ENCODE measurements at places on chromosomes 11 and 22.

DNA sequence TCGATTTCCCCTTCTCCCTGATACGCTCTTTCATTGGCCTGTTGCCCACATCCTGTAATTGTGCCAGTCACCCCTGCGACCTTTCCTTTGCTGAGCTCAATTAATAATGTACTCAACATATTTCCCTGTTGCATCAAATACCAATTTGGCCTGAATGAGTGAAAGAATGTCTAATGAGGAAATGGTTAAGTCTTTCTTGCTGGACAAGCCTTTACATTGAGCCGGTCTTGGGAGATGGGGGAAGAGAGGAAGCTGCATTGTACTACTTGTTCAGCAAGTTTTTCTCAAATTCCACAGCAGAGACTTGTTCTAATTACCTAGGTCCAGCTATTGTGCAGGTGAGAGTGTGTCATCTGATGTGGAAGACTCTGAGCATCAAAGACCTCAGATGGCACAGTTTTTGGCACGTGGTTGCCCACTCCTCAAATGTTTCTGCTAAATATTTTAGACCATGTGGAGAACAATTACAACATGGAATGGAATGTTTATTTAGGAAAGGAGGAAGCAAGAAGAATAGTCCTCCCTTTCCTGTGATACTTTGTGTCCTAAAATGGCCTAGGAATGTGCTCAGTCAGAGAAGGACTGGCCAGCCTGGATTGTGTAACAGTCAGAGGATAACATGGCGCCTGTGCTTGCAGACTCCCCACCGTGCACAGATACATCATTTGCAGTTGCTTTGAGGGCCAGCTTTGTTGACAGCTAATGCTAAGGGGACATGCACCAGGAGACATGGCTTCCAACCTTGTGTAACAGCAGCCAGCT, 129.5 kb upstream of the E2F8 start:
- no peak for DNase-seq

DNA sequence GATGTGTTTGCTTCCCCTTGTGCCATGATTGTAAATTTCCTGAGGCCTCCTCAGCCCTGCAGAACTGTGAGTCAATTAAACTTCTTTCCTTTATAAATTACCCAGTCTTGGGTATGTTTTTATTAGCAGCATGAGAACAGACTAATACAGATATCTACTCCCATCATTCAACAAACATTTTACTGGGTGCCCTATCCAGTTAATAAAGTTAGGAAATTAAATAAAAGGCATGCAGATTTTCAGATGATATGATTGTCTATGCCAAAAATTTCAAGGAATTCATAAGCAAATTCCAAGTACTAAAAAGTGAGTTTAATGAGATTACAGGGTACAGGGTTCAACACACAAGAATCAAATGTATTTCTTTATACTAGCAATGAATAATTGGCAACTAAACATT, 33.5 kb upstream of the LIN7C start:
- DNase-seq = no peak

- no peak for DNase-seq
Observed at GRCh38 chr11:64611869-64612646, 21.0 kb downstream of the SLC22A12 start.

DNA sequence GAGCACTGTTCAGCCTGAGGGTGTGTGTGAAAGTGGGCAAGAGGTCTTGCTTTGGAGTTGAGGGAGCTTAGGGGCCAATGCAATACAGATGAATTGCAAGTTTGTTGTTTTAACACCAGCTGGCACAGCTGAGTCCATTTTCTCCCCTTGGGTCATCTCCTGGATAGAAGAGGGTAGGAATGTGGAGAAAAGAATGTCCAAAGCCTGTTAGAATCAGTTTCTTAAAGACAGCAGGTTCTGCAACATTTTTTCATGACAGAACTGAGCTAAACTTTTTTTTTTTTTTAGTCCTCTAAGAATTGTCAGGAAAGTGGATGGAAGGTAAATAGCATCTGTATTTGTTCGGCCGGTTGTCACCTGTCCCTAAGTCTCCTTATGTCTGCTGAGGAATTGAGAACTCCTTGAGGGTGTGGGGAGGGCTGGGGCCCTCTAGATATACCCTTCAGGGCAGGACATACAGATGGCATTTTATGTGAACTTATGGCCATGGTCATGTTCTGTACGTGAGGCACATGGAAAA, 211.1 kb upstream of the CADM1 start:
- no peak for DNase-seq

DNA sequence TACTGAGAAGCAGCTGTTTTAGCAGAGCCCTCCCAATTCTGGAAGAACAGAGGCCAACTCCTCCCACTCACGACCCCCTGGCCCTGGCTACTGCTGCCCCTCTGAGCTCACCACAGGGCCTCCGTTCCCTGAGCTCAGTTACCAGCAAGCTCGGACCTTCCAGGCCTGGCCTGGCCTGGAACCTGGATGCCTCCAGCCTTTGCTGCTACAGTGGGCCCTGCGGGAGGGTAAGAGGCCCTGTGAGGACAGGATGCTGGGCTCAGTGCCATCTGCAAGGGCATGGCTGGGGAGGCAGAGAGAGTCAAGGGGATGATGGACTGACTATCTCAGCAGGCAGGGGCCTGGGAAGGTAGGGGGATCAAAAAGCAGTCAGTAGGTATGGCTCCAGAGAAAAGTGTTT, 209.9 kb upstream of the NCAM1 start:
- peak; percentile 23 for DNase-seq

- no peak for DNase-seq
Observed at GRCh38 chr22:21985214-21985613, 2.6 kb upstream of the TOP3B start.
